Foreskin fibroblast (primary cell): ENCODE measurements at places on chromosomes 2 and 18.

DNA sequence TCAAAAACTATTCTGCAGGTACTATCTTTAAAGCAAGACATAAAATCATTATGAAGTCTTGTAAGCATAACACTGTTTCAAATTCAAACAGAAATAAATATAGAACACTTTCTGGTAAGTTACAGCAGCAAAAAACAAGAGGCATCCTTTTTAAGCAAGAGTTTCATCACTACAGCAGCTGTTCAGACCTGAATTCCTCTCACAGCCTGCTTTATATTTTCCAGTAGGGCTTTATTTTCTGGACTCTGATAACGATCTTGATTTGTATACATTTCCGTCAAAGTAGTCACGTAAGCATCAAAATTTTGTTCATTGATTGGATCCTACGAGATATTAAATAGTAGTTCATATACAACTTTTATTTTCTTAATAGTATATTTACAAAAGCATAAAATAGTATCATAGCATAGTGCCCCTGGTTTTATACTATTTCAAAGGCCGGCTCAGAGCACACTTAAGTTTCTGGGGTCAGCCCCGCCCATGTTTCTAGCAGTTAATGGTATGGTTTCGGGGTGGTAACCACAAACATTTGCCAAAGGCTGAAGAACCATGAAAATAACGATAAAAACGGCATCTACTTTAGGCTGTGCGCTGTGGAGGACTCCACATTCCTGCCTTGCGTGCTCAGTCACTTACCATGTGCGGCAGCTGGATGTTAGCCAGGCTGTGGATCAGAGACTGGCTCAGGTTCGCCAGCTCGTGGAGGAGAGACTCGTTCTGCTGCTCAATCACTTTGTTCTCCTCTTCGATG is 47.5 kb upstream of the PXDN start:
- DNase-seq, result peak; percentile 83

- DNase-seq, result no peak
Observed at GRCh38 chr18:64037812-64038414, 68.0 kb downstream of the SERPINB8 start.

- DNase-seq, result no peak
Observed at GRCh38 chr2:21317131-21317530, 193.4 kb downstream of the TDRD15 start.

DNA sequence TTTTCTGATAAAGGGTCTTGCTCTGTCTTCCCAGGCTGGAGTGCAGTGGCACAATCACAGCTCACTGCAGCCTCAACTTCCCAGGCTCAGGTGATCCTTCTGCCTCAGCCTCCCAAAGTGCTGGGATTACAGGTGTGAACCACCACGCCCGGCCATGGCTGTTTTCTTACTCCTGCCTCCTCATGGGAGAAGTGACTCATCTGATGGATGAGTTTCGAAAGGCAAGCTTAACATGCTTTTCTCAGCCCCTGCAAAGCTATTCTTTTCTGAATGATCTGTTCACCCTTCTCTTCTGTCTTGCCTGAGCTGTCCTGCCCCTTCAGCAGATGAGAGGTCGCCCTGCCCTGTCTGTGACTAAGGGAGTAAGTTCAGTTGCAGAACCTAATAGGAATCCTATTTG is 929 bp upstream of the CREG2 start:
- peak; percentile 80 for DNase-seq

GRCh38 chr2:179191110-179191509 is 73.5 kb downstream of the SESTD1 start:
- DNase-seq, result no peak

- DNase-seq, result no peak
Observed at GRCh38 chr2:195498839-195499490, 158.1 kb upstream of the SLC39A10 start.

GRCh38 chr18:3180325-3180724 is 39.4 kb downstream of the MYOM1 start:
- DNase-seq, result peak; percentile 46

- DNase-seq, result no peak
Observed at GRCh38 chr2:36449943-36450392, 94.4 kb downstream of the CRIM1 start.

- no peak for DNase-seq
Observed at GRCh38 chr2:73822276-73822675, 6.5 kb upstream of the STAMBP start.

- DNase-seq, result no peak
Observed at GRCh38 chr2:60410456-60411146, 142.9 kb downstream of the BCL11A start.

- peak; percentile 74 for DNase-seq
Observed at GRCh38 chr18:9914584-9915290, 921 bp downstream of the VAPA start.

- DNase-seq, result no peak
Observed at GRCh38 chr2:217724471-217724870, 278.3 kb downstream of the TNS1 start.

- no peak for DNase-seq
Observed at GRCh38 chr2:46704593-46704992, 211.0 kb downstream of the MCFD2 start.

- DNase-seq, result peak; percentile 43
Observed at GRCh38 chr2:75277111-75277510, 77.8 kb upstream of the TACR1 start.
